ENCODE measurements at places on chromosomes 6 and 20. TPM values are rescaled to one million over a fixed set of nuclear protein-coding genes. Genes with fewer than 3 reads are reported as not detected.

Gene DNMT3B
- 1.1 TPM for total RNA-seq

DNA sequence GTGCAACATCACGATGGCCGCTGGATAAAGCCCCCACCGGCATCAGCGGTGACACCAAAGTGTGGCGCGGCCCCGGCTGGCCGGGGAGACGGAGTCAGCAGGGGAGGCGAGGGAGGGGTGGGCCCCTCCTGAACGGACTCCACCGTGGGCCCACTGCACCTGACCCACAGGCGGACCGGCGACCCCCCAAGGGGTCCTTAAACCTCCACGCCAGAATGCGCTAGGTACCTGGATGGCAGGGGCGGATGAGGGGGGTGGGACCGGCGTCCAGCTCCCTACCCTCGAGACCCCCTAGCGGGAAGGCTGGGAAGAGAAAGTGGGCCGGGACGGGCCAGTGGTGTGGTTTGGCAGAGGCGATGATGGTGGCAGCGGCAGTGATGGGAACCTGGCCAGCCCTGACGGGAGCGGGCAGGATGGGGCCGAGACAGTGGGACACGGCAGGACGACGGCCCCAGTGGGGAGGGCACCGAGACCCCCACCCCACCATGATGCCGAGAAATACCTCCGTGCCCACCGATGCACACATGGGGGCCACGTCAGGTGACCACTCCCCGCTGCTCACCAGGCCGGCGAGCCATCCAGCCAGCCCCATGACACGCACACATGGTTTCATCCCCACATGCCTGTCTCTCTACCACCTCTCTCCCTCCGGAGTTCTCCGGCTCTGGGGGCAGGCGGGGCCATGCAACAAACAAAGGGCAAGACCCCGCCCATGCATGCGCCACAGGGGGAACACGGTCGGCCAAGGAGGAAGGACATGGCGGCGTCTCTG is 771.9 kb upstream of the DEFB115 start:
- DNase-seq, result no peak

GRCh38 chr6:140045116-140045515 is 670.7 kb upstream of the CITED2 start:
- DNase-seq, result no peak

GRCh38 chr6:45955597-45955996 is 60.1 kb downstream of the CLIC5 start:
- DNase-seq, result no peak

- peak; percentile 44 for DNase-seq
Observed at GRCh38 chr20:63624486-63624885, 2.4 kb downstream of the GMEB2 start.

DNA sequence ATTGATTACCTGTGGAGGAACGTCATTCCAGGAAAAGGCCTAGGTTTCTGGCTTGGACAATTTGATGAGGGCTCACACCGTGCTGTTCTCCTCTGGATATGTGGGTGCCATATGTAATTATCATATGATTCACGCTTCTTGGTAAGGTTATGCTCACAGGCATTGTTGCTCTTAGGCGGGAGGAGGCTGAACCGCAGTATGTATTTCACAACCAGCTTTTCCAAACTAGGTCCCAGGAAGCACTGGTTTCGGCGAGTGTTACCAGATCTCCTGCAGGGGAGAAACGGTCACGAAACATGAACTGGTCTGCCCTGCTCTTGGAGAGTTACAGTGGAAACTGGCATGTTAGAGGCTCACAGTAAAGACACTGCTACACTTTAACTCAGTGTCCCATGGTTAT is 793 bp upstream of the FAM50B start:
- no peak for DNase-seq

DNA sequence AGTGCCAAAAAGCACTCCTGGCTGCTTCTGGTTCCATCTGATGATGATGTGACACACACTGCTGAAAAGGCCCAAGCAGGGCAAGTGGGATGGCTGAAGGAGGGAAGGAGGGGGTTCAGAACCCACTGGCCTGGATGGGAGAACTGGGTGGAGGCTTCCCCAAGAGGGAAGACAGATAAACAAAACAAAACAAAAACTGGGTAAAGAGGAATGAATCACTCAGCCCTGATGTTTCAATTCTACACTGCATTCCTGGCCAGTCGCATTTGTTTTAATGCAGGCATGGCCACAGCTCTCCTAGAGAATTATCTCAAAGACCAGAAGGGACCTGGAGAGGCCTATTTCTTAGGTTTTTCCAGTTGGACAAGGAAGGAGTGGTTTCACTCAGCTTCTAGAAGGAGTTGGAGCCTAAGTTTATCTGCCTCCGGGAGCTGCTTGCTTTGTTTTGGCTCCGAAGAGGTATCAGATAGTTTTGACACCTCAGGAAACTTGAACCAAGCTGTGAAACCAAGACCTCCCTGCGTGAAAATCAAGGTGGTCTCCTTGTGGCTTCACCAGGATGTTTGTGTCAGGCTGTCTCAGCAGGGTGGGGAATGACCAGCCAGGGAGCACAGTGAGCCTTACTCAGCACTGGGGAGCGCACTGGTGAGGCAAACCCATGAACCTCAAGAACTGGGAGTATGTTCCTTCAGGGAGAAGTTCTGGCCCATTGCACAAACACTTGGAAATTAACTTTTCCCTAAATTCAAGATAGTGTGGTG is 16.1 kb downstream of the TTPAL start:
- peak; percentile 78 for DNase-seq

Measured in fibroblast of the aortic adventitia (primary cell).